ENCODE measurements at places on chromosomes 1 and 21.

DNA sequence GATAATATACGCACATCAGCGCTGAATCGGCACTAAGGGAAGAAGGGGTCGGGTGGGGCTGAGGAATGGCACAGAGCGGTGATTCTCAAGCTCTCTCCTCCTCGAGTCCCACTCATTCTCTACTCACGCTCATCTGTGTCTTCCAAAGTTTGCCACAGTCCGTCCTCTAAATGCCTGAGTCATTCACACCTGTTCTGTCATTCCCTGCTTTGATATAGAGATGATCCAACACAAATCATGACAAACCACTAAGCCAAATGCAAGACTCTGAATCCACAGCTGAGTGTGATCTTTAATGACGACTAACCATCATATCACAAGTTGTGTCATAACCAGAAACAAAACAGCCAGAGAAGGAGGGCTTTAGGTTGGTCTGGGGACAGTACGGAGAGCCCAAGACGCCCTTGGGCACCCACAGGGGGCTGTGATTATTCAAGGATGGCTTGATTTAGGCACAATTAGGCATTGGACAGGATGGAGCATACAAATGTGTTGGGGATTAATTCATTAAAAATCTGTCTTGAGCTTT lies 501.5 kb downstream of the KIF26B start:
- no peak for DNase-seq

DNA sequence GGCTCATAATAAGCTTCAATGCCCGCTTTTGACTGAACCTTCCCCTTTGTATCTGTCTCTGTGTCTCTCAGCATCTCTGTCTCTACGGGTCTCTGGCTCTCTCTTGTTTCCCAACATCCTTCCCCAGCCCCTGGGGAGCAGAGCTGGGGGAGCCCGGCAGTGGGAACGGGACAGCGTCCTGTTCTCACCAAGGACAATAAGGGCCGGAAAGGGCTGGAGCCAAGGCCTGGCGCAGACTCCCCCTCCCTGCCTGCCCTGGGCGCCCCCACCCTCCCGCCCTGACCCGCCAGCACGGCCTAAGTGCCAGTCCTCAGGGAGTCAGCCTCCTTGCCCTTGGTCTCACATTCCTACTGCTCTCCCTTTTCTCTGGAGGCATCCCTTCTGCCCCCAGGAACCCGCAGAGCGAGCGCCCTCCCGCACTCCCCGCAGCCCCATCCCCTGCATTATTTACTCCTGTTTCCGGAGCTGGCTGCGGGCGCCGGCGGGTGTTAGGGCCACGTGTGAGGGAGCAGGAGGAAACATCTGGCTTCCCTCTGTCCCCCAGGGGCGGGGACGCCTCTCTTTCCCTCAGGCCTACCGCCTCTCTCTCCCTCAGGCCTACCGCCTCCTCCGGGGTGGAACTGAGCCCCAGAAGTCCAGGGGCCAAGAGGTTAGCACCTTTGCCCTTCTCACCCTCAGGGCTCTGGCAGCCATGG lies 6.5 kb downstream of the KRTCAP2 start:
- DNase-seq, result peak; percentile 83

- no peak for DNase-seq
Measured at GRCh38 chr1:25018110-25018735, 88.1 kb upstream of the RUNX3 start.

DNA sequence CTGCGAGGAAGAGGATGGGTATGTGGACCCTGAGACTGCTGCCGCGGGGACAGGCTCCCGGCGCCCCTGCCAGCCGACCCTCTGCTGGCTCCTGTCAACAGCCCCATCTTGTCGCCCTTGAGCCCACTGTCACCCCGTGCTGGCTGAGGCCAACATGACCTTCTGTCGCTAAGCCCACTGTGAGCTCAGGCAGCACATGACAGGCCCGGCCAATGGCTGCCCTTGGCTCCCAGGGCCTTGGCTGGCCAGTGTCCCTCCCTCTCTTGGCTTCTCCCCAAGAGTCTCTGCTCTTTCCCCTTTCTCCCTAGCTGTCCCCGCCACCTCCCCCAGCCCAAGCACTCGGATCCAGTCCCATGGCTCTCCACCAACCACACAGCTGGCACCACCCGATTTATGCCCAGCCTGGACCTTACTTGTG lies 3.5 kb downstream of the PEX10 start:
- DNase-seq, result no peak

- no peak for DNase-seq
Measured at GRCh38 chr1:85453640-85454194, 11.2 kb downstream of the DDAH1 start.

DNA sequence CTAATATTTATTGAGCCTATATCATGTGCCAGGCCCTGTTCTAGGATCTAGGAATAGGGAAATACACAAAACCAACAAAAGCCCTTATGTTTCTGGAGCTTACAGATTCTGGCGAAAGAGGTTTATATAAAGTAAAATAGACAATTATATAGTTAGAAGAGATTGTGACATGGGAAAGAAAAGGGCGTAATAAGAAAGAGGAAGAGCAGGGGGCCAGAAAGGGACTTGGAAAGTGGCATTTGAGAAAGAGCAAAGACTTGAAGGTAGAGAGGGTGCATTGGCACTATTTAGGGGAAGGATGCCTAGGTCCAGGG lies 322.5 kb upstream of the FAM78B start:
- DNase-seq, result no peak

GRCh38 chr1:190172651-190173430 lies 304.8 kb downstream of the BRINP3 start:
- DNase-seq, result no peak

DNA sequence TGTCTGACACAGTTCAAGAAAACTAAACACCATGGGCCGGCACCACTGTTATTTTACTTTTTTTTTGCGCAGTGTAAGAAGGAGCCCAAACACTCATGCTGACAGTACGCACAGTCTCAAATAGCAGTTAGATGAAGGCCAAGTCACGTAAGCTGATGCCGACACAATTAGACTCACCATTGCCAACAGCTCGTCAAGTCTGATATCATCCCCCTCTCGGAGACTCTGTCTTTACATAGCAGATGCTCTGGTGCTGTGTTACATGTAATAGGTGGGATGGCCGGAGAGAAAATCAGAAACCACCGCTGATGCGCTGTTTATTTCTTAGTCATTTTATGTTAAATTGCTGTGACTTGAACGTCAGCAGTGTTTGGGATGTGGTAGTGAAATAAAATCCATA lies 49.3 kb downstream of the TGFB2 start:
- DNase-seq, result no peak

GRCh38 chr21:38196036-38196435 lies 60.8 kb upstream of the KCNJ15 start:
- DNase-seq, result no peak

DNA sequence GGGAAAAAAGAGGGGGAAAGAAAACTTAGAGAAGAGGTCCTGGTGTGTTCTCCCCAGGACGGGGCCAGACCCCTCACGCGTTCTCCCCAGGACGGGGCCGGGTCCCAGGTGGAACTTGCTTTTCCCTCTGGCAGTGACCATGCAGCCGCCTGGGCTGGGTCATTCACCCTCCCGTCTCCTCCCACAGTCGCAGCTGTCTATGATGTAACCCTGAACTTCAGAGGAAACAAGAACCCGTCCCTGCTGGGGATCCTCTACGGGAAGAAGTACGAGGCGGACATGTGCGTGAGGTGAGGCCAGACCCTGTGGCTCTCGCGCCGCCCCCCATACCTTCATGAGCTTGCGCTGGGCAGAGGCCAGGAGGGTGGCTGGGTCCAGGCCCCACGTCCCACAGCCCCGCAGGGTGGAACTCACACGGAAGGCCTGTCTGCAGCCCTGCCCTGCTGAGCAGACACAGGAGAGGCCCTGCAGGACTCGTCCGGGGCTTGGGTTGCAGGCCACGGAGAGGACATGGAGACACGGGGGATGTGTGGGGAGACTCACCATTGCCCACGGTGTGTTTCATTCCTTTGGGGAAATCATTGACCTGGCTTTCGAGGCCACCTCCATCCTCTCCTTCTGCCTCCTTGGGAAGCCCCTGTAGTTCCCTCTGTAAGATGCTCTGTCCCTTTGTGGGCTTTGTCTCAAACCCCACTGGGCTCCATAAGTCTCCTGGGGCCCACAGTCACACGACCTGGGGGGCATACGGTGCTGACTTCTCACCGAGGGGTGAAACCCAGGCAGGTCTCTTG lies 40.7 kb upstream of the TRAPPC10 start:
- peak; percentile 11 for DNase-seq

- DNase-seq, result no peak
Measured at GRCh38 chr1:225573216-225573615, 79.7 kb downstream of the ENAH start.

DNA sequence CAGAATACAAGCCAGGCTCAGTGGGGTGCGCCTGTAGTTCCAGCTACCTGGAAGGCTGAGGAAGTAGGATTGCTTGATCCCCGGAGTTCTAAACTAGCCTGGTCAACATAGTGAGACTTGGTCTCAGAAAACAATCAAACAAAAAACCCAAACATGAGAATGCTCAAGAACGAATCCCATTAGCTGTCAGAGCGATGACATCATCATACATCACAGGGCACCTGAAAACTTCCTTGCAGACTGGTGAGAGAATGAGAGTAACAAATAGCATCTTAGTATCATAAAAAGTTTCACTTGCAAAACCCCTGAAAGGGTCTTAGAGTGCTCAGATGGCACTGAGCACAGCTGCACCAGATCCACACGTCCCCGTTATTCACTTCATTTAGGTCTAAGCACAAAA lies 21.1 kb upstream of the CDCA8 start:
- no peak for DNase-seq

DNA sequence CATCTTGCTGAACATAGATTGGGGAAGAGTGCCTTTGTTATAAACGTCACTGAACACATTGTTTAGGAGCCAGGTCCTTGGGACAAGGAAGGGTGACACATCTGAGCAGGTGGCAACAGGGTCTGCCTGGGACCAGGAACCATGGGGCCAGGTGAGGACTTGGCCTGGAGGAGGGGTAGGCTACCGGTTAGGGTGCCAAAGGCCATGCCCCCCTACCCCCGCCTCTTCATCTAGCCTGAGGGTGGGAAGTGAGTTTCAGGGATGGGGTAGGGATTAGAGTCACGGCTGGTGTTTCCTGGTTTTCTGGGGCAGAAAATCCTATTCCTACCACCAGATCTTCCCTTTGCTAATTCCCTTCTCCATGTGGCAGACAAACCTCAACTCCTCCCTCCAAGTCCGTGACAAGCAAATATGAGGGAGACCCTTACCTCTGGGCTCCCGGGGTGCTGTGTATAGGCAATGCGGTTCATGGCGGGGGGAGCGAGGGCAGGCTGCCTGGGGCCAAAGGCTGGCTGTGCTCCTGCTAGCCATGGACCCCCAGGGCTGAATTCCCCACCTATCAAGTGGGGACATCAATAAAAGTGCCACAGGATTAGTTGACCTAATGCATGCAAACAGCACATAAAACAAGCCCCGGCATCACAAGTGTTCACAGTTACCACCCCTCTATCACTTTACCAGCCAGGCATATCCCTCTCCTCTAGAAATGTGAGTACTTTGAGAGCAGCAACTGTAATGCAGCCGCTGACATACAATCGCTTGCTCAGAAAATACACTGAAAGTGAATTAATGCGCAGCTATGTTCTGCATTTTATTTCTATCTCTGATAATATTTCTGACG lies 14.5 kb downstream of the CD247 start:
- no peak for DNase-seq

- peak; percentile 50 for DNase-seq
Measured at GRCh38 chr21:45373991-45374816, 30.8 kb upstream of the COL18A1 start.

DNA sequence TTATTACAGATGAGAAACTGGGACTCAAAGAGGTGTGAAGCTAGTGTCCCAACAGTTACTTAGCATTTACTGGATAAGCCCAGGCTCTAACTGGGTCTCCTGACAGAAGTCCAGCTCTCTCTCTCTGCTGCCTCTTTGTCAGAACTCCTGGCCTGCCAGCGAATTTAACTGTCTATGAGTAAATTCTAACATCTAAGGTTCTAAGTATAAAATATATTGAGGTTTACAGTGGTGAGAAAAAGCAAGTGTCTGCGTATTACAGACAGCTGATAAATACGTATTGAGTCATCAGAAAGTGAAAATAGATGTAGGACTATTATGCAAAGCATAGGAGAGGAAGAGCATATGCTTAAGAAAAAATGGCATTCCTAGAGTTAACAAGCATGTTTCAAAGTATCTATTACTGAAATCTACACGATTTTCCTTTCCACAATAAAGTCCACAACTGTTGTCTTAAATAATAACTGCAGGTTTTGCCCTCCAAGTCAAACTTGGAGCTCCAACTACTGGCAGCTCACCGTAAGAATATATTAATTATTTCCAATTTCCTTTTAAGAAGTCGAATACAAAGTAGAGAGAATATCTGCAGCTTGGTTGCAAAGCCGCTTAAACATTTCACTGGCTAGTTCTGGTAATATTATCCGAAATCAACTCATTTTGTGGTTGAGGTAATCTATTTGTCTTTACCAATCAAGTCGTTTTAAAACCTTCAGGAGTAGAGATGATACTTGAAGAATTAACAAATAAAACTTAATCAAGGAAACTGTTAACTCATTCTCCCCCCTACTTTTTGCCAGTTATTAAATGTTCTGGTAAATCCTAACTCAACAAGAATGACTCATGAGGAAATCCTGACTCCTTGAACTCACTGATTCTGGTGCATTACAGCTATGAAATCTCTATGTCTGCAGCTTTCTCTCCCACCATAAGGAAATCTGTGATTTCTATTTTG lies 1.4 kb upstream of the RGS2 start:
- DNase-seq, result no peak

Measured in psoas muscle (tissue), 8 donors.